ENCODE measurements at places on chromosomes 16 and 17.
A peak's percentile ranks its signal among the peaks of the same experiment; 100 is the strongest.

DNA sequence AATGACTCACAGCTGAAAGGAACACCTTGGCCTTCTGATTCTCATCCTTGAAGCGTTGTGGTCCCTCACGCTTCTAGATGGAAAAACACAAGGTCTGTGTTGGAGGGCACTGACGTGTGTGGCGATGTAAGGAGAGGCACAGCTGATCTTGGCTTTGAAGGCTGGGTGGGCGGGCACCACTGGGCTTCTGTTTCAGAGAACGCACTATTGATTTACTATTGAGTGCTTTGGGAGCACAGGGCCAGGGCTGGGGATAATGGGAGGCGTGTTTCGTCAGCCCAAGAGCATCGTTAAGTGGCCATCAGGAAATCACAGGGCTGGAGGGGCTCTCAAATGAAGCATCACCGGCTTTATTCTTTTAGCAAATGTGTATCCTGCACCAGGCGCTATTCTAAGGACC, 70.7 kb downstream of the CMIP start:
- DNase-seq = no peak

DNA sequence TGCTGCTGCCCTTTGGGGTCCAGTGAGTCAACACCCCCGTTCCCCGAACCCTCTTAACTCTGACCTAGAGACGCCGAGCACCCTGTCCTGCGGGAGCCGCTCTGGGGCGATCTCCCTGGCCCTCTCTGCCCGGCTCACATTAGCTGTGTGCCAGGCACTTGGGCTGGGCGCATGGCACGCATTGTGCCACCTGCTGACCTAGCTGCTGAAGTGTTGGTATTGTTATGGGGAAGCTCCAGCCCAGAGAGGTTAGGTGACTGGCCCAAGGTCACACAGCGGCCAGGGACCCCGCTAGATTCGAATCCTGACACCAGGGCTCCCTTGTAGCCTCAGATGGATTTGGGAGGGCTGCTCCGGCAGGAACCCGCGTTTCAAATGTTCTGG, 1.1 kb downstream of the HSD17B1 start:
- no peak for DNase-seq

DNA sequence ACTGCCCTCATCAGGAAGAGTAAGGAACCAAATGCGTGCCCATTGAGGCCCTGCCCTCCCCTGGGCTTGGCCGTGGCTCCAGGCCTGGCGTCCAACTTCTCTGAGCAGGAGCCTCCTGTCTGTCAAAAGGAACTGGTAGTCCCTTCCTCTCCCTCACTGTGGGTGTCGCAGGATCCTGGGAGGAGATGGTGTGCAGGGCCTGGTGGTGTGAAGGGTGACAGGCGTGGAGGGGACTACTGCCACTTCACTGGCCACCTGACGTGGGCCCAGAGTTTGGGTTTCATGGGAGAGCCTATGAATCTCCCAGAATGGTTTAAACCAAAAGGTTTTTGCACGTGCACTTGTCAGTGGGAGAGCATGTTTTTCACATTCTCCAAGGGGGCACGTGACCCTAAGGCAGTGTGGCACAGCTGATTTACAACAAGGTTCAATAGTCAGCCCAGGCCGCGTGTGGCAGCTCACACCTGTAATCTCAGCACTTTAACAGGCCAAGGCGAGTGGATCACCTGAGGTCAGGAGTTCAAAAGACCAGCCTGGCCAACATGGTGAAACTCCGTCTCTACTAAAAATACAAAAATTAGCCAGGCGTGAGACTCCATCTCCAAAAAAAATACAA, 12.5 kb downstream of the ARL2BP start:
- no peak for DNase-seq

GRCh38 chr17:32123782-32124181, 18.5 kb upstream of the RHOT1 start:
- DNase-seq = no peak

DNA sequence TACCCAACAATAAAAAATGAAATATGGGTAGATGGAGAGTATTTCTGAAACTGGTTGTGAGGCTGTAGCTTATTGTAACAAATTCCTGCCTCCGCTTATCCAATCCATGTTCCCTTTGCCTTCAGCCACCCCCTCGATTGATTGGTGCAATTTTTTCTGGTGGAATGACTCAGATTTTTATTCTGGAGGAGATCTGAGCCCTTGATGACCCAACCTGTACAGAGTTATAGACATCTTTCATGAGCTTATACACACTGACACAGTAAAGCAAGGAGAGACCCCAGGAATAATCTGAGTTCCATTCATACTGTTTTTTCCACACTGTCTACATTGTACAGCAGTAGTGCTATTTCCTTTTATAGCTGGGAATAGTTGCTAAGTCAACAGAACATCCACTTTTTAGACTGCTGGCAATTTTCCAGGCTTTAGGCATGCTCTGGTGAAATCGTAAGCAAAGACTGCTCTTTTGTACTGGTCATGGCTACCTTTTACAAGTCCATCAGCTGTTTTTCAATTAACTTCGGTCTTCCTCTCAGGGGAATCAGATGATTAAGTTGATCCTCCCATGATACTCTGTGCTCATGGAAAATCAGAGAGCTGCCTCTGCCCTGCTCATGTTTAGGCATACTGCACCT, 30.1 kb downstream of the CCL4 start:
- DNase-seq = no peak

- DNase-seq = no peak
Measured at GRCh38 chr16:54466233-54466632, 179.6 kb upstream of the IRX3 start.

DNA sequence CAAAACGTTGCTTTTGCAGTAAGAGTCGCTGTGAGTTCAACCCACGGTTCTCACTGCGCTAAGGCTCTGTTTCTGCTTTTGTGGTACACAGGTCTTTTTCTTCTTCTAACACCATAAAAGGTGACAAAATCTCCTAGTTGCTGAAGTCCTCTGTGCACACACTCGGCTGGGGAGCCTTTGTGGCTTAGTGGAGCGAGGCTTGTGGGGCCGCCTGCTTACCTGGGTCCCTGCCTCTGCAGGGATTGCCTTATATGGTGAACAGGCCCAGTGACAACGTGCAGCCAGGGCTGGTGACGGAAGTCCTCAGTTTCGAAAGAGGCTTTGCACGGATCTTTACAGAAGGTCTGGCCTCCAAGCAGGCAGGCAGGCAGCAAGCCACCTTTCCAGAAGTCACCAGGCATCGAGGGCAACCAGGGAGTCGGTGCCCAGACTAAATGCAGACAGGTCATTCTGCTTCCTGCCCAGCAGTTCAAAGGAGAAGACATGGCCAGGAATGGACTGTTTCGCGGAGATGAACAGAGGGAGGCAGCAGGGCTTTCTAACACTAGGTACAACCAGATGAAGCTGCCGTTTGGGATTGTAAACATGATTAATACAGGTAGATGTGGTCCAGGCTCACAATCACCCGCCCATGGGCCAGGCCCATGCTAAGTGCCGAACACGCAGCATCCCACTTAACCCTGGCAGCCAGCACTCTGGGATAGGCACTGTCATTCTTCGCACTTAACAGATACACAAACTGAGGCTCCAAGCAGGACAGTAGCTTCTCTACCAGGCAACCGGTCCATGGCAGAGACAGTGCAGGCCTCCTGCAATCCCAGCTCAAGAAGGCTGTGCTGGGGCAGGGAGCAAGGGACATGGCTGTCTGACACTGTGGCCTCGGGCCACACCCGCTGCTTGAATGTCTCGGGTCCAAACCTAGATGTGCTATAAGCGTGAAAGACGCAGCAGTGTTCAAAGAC, 10.7 kb upstream of the MEAK7 start:
- peak; percentile 72 for DNase-seq

- peak; percentile 48 for DNase-seq
Measured at GRCh38 chr17:58330538-58330996, 2.0 kb upstream of the TSPOAP1 start.

- peak; percentile 16 for DNase-seq
Measured at GRCh38 chr16:24988593-24989338, 26.4 kb downstream of the ARHGAP17 start.

- no peak for DNase-seq
Measured at GRCh38 chr16:58339452-58339981, 44.7 kb upstream of the PRSS54 start.

DNA sequence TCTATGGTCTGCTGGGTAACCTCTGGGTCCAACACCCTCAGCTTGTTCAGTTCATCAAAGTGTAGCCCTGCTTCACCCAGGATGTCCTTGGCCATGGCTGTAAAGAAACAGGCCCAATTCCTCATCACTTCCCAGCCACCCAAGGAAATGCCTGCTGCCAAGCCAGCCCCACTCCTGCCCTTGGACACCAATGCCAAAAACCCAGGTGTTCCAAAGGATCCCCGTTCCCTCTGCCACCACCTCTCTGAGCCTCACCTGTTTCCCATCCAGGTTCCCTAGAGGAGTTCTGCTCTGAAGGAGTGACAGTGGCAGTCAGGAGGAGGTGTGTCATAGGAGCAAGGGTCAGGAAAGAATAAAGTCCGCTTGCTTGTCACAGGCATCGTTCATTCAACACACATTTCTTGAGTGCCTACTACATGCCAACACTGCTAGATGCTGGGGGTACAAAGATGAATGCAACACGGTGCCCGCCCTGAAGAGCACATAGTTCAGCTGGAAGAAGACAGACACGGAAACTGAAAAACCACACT, 3.3 kb downstream of the IFT20 start:
- no peak for DNase-seq

- DNase-seq = no peak
Measured at GRCh38 chr16:50632927-50633800, 47.9 kb downstream of the SNX20 start.

- DNase-seq = no peak
Measured at GRCh38 chr16:86018487-86018886, 119.5 kb downstream of the IRF8 start.

GRCh38 chr16:57614536-57614935, 13.9 kb upstream of the ADGRG1 start:
- DNase-seq = peak; percentile 27

GRCh38 chr17:21233581-21234347, 19.4 kb downstream of the NATD1 start:
- no peak for DNase-seq

DNA sequence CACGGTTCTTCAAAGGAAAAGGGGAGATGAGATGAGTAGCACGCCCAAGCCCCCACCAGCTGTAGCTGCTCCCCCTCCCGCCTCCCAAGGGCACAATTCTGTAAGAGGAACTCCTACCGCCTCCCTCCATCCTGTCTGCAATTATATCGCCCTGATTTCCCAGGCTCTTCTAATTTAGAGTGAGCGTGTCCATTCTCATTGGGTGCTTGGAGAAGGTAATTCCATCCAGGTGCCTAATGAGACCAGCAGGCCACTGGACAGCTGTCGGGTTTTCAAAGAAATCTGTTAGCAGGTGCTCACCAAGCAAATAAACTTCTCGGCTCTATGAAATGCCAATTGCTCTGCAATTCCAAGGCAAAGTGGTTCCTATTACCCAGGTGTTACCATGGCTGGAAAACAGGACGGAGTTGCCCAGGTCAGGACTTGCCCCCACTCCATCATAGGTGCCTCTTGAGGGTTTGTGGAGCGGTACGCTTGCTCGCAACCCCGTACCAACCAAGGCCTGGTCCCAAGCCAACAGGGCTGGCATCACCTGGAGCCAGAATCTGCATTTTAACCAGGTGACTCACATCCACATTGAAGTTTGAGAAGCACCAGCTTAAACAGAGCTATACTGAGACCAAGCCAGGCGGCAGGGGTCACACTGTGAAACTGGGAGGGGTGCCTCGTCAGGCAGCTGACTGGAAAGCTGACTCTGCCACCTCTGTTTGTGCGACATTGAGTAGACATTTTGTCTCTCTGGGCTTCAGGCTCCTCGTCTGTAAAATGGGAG, 16.5 kb upstream of the MEAK7 start:
- DNase-seq = no peak

DNA sequence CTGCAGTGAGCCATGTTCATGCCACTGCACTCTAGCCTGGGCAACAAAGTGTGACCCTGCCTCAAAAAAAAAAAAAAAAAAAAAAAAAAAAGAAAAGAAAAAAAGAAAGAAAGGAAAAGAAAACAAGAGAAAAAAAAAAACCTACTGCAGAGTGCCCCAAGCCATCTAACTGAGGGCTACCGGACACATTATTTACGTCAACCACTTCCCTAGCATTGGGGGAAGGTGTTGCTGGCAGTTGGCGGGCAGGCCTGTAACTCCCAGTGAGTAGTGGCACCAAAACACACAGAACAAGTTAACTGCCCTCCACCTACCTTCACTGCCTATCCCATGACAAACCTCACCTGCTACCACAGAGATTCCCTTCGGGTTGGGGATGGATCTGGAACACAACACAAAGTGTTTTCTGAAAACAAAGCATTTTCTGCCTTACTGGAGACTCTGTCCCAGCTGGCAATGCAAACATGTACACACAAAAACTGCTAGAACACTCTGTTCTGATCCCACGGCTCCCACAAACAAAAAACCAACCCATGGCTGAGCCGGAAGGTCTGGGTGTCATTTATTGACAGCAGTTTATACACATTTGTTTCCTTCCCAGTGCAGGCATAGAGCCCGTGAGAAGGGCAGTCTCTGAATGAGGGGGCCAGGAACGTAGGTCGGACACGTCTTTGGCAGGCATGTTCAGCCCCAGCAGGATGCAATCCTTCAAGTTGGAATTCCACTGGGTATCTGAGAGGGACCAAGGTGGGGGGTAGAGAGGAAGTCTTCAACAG, 11.0 kb downstream of the PHB1 start:
- DNase-seq = no peak

GRCh38 chr16:54886078-54886477, 44.6 kb upstream of the IRX5 start:
- DNase-seq = no peak

DNA sequence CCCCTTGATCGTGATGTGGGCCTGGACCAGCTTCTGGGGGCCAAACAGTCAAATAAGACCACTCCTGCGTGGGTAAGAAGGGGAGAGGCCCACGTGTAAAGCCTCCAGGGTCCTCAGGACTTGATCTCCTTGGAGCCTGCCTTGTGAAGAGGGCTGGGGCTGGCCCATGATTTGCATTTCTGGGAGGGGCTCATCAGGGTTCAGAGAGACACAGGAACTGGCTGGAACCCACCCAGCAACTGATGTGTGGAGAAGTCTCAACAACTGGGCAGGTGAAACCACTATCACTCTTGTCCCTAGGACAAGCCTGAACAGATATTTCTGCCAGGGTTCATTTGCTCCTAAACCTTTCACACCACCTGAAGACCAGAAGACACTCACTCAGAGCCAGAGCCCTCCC, 214.7 kb downstream of the ZNF423 start:
- no peak for DNase-seq

DNA sequence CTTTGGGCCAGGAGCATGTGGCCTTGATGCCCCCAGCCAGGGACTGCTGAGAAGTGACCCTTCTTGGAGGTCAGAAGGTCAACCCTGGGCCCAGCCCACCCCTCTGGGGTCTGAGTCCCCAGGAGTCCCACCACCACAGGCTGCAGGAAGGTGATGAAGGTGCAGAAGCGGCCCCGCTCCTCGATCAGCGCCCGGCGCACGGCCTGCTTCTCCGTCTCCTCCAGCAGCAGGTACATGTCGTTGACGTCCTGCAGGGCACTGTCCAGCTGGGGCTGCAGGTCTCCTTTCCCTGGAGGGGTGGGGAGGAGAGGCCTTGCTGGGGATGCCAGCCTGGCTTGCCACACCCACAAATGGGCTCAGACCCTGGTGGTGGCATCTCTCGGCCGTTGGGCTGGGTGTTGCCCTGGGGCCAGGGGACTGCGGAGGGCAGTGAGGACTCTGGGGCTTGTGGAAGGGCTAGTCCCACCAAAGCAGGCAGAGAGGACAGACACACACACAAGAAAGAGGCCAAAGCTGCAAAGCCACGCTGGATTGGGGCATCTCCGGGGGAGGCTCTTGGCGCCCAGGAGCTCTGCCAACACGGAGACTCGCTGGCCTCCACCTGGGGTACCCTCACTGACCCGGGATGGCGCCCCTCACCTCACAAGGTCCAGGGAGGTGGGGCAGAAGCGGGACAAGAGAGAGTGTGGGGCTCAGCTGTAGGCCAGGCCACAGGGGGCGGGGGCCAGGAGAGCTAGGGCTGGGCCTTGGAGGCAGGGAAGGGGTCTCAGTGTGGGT, 7.5 kb downstream of the MTSS2 start:
- no peak for DNase-seq

Data from stimulated activated CD4-positive, alpha-beta T cell treated with anti-CD3 and anti-CD28 coated beads, Interleukin-4, amount 100 ng/mL, for 1 hour (primary cell).